ENCODE measurements at places on chromosomes 1 and 21.

- peak; percentile 87 for DNase-seq
These were observed 12.5 kb downstream of the TRAF3IP3 start for GRCh38 chr1:209768354-209768774.

GRCh38 chr1:92240034-92240433 lies 22.3 kb downstream of the C1orf146 start:
- DNase-seq, result no peak

- DNase-seq, result no peak
These were observed 121.7 kb downstream of the KCNN3 start for GRCh38 chr1:154748405-154748775.

DNA sequence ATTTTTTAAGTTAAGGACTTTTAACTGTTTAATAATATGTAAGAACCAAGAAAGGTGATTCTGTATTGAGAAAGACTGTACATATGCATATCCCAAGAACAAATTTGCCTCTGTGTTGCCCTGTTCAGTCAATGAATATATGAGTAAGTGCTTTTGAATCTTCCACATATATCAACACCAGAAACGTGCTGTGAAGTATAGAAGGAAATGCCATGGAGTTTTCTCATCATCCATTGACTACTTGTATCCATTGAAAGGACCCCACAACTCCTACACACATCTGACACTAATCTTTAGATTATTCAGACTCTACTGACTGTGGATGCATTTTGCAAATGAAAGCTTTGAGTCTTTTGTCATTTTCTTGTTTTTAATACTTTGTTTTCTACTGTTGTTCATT lies 366.9 kb downstream of the S1PR1 start:
- no peak for DNase-seq

GRCh38 chr21:38813143-38813542 lies 7.4 kb downstream of the ETS2 start:
- no peak for DNase-seq
